HuH-7.5 (cell line): ENCODE measurements at places on chromosomes 7 and 10.

- DNase-seq = no peak
Measured at GRCh38 chr10:73163096-73163495, 4.7 kb downstream of the ECD start.

GRCh38 chr10:72729528-72729927 is 37.6 kb downstream of the MCU start:
- no peak for DNase-seq

DNA sequence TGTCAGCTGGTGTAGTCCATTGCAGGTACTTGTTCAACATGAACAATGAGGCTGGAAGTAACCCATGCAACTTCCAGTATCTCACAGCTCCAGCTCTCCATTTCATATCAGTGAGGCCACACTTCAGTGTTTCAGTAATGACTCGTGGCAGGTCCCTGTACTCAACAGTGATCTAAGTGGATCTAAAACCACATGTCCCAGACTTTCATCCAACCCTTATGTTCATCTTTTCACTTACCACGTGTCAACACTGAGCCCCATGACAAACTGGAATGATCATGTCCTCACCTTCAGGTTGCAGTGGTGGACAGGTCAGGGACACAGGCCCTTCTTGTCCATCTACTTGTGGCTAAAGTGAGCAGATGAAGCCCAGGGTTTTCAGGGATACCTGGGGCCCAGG is 155.0 kb upstream of the GRB10 start:
- DNase-seq = no peak

- no peak for DNase-seq
Measured at GRCh38 chr7:107833684-107834106, 30.7 kb upstream of the SLC26A3 start.

- no peak for DNase-seq
Measured at GRCh38 chr10:31932838-31933237, 4.2 kb upstream of the ARHGAP12 start.

- DNase-seq = no peak
Measured at GRCh38 chr10:129191797-129192196, 275.2 kb upstream of the MGMT start.

DNA sequence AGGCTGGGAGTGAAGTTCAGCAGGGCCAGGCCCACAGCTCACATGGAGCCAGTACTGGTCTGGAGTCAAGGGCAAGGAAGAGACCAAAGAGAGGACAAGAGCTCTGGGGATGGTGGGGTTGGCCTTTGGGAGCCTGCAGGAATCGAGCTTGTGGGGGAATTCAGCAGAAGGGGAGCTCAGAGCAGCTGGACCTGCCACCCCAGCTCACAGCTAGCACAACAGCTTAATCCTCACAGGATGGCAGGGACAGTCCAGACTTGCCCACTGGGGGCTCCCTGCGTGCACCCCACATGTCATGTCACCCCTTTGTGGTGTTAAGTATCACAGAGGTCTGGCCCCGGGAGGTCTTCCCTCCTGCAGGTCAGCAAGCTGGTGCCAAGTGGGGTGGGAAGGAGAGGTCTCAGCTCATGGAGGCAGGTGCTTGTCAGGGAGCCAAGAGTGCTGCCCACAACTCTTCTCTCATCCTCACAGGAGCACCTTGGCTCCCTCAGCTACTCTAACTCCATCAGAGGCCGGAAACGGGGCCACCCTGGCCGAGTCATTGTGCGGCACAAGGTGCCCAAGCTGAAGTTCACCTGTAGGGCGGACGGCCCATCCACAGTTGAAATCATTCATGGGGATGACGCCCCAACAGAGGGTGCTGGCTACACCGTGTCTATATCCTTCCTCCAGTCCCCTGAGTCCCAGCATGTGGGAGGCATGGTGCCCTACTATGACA is 22.5 kb downstream of the CUZD1 start:
- DNase-seq = no peak

DNA sequence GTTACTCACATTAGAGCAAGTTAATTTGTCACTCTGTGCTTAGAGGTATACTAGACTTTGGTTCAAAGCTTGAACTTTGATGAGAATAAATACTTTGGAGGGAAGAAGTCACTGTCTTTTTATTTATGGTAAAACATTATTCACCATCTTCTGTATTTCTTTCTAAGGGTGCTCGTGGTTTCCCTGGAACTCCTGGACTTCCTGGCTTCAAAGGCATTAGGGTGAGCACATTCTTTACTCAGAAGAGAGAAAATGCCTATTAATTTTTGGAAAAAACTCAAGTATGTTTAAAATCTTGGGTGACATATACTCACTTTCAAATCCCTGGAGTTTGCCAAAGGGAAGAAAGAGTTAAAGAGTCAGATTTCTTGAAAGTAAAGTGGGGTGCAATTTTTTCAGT is 10.8 kb downstream of the COL1A2 start:
- DNase-seq = no peak

- DNase-seq = no peak
Measured at GRCh38 chr10:132959559-132959961, 17.2 kb upstream of the CFAP46 start.

DNA sequence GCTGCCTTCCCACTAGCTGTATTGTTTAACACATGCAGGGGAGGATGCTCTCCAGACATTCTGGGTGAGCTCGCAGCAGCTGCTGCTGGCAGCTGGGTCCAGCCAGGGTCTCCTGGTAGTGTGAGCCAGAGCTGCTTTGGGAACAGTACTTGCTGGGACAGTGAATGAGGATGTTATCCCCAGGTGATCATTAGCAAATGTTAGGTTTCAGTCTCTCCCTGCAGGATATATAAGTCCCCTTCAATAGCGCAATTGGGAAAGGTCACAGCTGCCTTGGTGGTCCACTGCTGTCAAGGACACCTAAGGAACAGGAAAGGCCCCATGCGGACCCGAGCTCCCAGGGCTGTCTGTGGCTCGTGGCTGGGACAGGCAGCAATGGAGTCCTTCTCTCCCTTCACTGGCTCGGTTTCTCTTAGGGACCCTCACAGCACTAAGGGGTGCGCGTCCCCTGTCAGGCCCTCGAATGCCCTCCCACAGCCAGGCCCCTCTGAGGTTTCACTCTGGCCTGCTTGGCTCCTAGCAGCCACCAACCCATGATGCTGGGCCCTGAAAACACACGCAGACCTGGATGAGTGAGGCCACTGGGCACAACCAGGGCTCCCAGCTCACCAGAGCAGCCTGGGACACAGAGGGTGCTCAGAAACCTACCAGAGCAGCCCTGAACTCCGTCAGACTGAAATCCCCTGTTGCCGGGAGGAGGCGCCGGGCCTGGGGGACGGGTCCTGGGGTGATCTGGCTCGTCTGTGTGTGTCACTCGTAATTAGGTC is 173.0 kb upstream of the LANCL2 start:
- DNase-seq = no peak

DNA sequence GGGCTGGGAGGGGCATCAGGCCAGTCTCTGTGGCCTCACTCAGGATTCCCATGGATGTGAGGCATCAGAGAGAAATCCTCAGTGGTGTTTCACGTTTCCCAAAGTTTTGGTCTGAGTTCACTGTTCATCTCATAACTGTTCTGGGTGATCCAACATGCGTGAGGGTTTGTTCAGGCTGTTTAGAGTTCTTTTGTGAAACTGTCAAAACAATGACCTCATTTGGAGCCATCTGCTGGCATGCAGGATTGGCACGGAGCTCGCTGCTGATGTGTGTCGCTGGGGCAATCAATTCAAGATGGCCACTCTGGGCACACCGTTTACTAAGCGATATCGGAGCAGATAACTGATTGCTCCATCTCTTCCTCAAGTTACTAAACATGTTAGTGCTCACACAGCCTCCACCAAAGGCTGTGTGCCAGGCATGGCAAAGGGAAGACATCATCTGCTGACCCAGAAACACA is 365.6 kb downstream of the WDR11 start:
- no peak for DNase-seq

- no peak for DNase-seq
Measured at GRCh38 chr10:34252111-34252510, 563.0 kb downstream of the PARD3 start.

DNA sequence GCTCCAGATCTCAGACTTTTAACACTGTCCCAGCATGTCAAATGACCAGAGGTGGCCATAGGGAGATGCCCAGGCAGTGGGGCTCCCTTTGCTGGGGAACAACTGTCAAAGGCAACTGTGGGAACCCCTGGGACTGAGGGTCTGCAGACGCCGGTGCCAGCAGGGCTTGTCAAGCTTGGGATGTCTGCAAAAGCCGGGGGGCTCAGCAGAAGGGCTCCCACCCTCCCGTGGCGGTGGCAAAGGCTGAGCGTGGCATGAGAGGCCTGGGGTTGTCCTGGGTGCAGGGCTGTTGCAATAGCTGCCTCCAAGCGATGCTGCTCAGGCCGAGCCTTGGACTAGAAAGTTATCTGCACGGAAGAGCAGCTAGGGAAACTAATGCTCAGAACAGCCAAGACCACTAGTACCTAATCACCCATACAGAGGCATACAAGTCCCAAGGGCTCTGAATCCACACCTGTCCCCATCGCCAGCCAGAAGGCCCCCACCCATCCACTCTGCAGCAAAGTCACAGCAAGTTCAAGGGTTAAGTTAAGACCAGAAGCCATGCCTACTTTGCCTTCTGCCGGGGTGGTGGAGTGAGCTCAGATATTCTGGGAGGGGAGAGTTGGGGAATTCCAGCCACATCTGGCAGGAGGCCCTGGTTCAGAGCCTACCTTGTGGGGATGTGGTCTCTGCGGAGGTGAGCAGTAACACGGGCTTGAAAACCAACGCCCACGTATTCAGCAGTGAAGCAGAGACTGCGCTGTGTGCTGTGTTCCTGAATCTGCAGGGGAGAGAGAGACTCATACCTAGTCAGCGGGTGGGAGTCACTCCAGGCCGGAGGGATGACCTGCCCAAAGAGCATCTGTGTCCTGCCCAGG is 4.6 kb downstream of the SH2B2 start:
- no peak for DNase-seq

DNA sequence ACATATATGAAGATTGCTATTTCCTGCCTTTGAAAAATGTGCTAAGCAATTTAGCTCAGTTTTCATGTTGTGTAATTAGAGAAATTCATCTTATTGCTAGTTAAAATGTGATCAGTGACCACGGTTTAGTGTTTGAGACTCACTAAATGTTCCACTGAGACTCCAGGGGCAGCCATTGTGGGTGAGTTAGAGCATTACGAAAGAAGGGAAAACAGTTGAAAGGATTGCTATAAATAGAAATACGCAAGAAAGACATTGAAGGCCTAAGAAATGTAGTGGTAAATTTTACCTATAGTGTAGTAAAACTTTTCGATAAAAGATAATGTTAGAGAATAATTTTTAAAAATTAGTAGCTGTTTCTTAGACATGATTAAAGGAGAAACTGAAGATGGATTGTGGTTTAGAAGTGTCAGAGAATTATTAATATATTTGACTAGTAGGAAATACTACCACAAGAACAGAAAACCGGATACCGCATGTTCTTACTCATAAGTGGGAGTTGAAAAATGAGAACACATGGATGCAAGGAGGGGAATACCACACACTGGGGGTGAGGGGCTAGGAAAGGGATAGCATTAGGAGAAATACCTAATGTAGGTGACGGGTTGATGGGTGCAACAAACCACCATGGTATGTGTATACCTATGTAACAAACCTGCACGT is 394.5 kb downstream of the SEMA3D start:
- DNase-seq = no peak

DNA sequence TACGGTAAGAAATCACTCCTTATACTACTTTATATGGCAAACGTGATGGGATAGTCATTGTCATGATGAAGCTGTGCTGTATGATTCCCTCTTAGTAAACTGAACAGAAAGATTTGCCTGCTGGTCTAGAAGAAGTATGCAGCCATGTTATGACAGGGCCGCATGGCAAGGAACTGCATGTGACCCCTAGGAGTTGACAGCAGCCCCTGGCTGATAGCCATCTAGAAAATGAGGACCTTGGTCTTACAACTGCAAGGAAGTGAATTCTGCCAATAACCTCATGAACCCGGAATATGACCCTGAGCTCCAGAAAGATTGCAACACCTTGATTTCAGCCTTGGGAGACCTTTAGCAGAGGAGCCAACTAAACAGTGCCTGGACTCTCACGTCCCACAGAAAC is 193.3 kb downstream of the SEMA3E start:
- DNase-seq = peak; percentile 5
